ENCODE measurements at places on chromosomes 4 and X.

DNA sequence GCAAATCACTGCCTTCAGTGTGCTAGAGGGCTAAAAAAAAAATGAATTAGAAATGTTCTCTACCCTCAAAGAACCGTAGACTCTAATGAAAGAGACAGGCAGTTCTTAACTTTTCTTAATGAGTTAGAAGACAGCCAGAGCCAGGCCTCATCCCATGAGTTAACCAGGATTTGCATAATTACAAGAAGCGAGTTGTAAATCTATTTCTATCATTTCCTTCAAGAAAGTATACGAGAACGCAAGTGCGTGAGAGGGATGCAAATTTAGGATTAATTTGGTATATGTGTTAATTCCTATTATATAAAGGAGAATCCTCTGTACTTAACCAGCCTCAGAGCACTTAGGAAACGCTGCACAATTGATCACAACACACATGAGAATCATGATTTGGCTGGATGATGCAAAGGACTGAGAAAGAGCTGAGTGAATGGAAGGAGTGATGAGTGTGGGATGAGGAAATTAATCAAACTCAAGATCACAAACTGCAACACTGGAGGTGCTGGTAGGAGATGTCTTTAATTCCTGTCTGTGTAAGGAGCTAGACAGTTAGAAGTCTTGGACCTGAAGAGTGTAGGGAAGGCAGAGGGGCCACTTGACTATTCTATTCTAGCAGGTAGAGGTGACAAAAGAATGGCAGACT, 157.2 kb downstream of the ATP10D start:
- no peak for DNase-seq

DNA sequence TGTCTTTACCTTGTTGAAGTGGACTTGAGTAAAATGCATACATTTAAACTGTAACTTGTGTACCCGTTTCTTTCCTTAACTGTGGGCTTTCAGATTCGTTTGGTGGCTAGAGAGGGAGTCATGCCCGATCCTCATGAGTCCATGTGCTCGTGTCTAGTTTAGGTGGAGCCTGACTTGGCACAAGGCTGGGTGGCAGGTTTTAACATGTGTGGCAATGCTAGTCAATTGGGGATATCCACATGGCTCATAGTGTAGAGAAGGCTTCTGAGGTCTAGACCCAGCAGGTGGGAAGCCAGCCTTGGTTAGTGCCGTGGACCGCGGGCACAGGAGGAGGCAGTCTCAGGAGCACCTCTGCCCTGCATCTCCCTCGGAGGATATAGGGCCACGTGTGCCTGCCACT, 48.5 kb upstream of the CLCN4 start:
- no peak for DNase-seq

DNA sequence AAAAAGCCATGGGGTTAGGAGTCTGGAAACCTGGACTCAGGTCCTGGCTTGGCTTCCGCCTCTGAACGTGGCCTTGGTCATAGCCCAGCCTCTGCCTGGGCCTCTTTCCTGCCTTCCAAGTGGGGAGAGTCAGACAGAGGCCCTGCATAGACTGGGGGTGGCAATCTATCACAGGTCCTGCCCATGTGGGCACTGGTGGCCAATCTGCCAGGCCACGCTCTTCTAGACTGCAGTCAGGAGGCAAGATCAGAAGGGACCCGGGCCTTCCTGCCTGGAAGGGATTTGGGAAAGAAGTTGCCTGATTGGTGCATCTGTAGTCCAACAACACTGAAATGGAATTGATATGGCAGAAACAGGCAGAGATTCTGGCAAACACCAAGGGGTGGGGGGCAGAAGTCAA, 46.1 kb downstream of the CNGA2 start:
- DNase-seq, result no peak

- no peak for DNase-seq
Measured at GRCh38 chr4:11801466-11802446, 373.1 kb upstream of the HS3ST1 start.

DNA sequence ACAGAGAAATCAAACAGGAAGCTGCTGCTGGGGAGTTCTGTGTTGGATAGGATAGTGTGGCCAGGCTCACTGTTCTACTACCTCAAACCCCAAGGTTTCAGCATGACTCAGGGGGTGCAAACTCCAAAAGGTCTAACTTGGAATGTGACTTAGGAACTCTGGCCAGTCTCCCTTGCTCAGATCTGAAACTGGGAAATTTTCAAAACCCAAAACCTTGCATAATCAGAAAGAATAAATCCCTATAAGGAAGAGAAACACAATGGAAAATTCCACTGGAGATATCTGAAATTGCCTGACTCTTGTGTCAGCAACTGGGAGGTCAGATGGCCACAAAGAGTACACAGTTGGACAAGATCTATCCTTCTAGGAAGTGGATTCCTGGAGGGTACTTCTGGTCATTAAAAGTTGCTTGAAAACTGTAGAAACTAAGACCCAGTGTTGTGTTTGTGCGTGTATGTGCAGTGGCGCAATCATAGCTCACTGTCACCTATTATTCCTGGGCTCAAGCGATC, 58.0 kb downstream of the PPEF2 start:
- peak; percentile 87 for DNase-seq

- no peak for DNase-seq
Measured at GRCh38 chr4:15765391-15765790, 12.7 kb upstream of the CD38 start.

DNA sequence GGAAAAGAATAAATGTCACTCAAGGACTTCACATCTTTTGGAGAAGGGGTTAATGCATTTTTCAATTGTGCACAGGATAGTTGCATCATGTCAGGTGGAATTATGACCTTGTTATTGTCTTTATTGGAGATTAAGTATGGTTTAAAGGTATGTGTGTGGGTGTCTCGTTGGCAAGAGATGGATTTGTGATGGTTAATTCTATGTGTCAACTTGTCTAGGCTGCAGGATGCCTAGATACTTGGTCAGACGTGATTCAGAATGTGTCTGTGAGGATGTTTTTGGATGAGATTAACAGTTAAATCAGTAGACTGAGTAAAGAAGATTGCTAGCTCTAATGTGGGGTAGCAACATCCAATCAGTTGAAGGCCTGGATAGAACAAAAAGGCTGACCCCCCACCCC, 42.2 kb upstream of the HSD17B10 start:
- DNase-seq, result peak; percentile 51

- DNase-seq, result no peak
Measured at GRCh38 chrX:150258463-150259430, 104.4 kb upstream of the MAMLD1 start.

DNA sequence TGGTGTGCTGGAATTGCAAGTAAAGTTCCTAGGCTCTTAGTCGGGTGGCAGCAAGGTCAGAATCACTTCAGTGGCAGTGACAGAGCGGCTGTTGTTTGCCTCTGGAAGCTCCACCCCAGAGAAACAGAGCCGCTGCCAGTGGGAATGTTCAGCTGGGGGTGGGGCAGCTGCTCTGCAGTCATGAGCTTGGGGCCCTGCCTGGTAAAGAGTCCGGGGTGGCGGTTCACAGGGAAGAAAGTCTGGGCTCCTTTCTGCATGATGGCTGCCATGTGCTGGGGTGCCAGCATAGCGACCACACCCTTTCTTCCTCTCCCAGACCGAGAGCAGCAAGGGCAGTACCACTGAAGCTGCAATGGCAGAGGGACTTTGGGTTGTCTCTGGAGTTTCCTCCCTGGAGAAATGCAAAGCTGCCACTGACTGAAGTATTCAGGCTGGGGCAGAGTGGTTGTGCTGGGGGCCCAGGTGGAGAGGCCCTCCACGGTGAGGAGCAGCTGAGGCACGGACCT, 108.8 kb upstream of the CENPE start:
- DNase-seq, result no peak

DNA sequence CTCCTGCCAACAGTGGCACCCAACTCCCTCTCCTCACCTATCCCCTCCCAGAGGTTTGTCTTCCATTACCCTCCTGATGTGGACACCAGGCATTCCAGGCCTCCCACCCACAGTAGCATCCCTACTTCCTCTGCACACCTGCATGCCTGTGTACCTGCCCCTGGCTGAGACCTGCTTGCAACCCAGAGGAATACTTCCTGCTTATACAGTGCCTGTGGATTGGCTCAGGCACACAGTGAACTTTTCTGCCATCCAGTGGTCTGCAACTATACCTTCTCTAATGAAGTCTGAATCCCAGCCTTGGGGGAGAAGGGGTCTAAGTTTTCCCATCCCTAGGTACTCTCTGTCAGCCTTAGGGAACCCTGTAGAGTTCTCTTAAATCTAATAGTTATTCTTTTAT, 169.9 kb downstream of the IQCM start:
- no peak for DNase-seq

DNA sequence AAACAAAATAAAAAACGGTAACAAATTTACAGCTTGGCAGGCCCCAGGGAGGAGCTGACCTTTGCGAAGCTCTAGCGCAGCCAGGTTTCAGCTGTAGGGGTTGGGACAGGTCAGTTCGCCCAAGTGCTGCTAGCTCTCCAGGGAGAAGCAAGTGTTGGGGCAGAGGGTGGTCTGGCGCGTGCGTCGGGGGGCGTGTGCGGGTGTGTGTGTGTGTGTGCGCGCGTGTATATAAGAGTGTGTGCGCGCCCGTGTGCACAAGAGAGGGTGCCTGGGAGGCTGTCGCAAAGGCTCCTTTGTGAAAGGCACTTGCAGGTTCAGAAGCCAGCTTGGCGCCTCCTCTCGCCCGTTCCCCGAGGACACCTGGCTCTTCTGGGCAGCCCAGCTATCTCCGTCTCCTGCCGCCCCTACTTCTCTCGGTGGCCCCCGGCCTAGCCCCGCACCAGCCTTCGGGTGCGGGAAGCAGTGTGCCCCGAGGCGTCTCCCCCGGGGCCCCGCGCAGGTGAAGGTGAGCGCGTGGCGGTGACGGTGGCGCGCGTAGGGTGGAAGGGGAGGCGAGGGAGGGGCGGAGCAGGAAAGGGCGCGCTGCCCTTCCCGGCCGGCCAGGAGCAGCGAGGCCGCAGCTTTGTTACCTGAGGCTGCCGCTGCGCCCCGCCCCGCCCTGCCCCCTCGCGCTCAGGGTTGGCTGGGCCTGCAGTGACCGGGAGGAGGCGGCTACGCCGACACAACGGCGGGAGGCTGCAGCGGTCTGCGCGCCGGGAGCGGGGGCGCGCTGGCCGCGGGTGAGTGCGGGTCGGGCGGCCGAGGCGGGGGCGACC, at the start of gene FHDC1:
TSS of gene FHDC1 (plus strand) at position 693 of the 815 bp plus-strand sequence. CDS start 6,735 bp downstream, outside the sequence.
- no peak for DNase-seq

- no peak for DNase-seq
Measured at GRCh38 chr4:110309675-110310074, 111.3 kb upstream of the ELOVL6 start.

GRCh38 chr4:129218897-129219296, 122.9 kb downstream of the C4orf33 start:
- peak; percentile 52 for DNase-seq

- DNase-seq, result no peak
Measured at GRCh38 chr4:76246852-76247251, 4.7 kb upstream of the FAM47E start.

DNA sequence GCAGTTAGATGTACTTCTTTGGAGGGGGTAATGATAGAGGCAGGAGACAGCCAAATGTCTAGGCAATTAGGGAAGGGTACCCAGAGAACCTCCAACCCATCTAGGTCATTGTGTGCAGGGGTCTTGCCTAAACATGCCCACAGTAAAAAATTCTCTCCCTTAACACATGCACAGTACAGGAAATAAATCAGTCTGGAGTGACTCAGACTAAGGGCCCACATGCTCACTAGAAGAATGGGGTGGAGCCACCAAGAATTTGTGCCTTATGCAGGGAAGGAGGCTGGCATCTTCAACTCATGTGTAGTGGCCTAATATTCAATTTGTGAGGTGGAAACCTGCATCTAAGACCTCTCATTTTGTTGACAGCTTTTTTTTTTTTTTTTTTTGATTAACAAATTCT, 945.3 kb upstream of the GRIA3 start:
- peak; percentile 0 for DNase-seq

- DNase-seq, result no peak
Measured at GRCh38 chr4:110172972-110173371, 25.4 kb downstream of the ELOVL6 start.

DNA sequence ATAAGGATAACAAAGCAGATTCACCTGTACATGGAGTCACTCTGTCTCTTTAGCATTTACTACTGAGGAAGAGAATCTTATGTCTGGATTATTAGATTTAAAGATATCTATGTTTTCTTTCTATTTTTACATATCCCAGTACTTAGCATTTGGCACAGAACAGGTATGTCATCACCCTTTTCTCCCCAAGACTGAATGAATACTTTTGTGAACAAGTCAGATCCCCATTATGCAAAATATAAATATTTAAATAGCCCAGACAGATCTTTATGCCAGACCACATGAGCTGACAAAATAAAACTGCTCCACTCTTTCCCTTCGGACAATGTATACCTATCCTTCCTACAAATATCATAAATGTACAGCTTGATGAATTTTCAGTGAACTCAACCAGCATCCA, 94.5 kb downstream of the CASK start:
- DNase-seq, result no peak

GRCh38 chr4:85870298-85871083, 395.5 kb downstream of the ARHGAP24 start:
- DNase-seq, result no peak

GRCh38 chrX:14802943-14803710, 69.7 kb downstream of the FANCB start:
- DNase-seq, result no peak

- DNase-seq, result no peak
Measured at GRCh38 chrX:12956704-12957534, 18.0 kb upstream of the TMSB4X start.

DNA sequence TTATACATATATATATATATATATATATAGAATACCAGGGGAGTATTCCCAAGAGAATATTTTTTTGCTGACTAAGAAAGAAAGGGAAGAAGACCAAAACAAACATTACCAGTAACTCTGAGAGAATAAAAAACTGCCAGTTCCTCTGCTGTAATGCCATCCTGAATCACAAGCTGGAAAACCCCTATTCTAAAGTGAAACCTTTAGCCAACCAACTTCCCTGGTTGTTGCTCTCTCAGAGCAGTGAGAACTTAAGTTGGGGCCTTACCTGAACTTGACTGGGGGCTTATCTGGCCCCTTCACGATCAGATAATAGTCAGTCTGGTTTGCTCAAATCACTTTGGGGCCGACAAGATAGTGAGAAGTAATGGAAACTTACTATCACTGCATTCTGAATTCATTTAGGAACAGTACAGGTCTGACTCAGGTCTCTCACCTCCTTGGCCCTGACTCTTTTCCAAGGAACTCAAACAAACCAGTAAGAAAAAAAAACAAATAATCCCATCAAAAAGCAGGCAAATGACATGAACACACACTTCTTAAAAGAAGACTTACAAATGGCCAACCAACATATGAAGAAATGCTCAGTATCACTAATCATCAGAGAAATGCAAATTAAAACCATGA, 62.5 kb downstream of the CD40LG start:
- DNase-seq, result no peak

- DNase-seq, result no peak
Measured at GRCh38 chr4:95183656-95184408, 364.9 kb downstream of the UNC5C start.

Data from brain microvascular endothelial cell (primary cell).